CD4-positive, alpha-beta T cell treated with Interleukin-17A for 4 hours (primary cell): ENCODE measurements at places on chromosomes 13 and 19.

- no peak for DNase-seq
These were observed 24.6 kb downstream of the MPHOSPH8 start for GRCh38 chr13:19657872-19658591.

- DNase-seq: no peak
These were observed 6.9 kb downstream of the TTYH1 start for GRCh38 chr19:54422136-54422535.

- DNase-seq: no peak
These were observed 72.7 kb downstream of the KATNAL1 start for GRCh38 chr13:30234619-30235162.

DNA sequence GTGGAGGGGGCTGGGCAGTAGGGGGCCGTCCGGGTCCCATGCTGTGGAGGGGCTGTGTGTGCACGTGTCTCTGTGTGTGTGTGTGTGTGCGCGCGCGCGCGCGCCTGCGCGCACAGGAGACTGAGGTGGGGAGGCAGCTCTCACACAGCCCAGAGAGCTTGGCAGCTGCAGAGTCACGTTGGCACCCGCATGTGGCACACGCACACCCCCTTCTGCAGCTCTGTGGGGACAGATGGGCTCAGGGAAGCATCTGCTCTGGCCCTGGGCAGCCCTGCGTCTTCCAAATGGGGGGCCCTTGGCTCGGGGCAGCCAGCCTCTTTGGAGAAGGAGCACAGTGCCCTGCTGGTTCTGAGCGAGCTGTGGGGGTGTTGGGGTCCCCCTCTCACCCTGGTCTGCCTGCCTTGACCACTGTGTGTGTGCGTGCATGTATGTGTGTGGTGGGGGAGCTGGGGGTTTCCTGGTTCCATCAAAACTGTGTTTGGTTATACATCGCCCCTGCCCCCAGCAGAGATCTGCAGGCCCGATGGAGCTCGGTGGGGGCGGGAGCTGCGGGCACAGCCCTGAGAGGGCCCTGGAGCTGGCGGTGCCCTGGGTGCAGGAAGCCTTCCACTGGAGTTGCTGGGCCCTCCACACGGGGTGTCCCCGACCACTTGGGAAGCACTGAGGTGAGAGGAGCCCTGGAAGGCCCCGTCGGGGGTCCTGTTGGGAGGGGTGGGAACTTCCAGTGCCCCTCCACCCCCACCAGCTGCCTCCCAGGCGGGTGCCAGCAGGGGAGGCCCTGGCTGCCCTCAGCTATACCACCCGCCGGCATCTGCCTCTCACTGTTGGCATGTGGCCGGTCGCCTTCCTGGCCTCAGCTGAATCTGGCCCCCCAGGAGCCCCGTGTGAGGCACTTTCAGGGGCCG lies 67.1 kb downstream of the KDM4B start:
- DNase-seq: no peak

DNA sequence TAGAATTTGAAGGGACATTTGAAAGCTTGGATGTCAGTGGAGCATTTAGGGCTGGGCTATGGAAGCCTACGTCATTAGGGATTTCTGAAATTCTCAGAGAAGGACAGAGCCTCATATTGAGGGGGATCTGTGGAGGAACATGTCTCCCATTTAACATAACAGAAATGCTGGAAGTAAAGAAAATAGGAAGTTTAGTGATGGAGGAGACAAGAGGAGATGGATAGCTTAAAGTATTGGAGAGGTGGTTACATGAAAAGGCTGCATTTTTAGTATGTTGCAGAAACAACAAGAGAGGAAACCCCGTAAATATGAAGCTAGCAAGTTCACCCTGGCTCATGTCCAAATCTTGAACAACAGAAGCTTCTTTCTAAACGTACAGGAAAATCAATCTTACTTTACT lies 24.4 kb downstream of the LIG4 start:
- DNase-seq: no peak

- no peak for DNase-seq
These were observed 124.7 kb upstream of the RNF113B start for GRCh38 chr13:98301721-98302120.

- DNase-seq: no peak
These were observed 101.3 kb downstream of the KCNRG start for GRCh38 chr13:50116430-50116973.
